ENCODE measurements at places on chromosomes 7 and 10. TPM values are rescaled to one million over a fixed set of nuclear protein-coding genes. Genes with fewer than 3 reads are reported as not detected.

GRCh38 chr7:154777023-154777422 is 225.9 kb downstream of the PAXIP1 start:
- no peak for DNase-seq

GRCh38 chr10:49512121-49512809 is 26.7 kb downstream of the ERCC6 start:
- DNase-seq, result no peak

DNA sequence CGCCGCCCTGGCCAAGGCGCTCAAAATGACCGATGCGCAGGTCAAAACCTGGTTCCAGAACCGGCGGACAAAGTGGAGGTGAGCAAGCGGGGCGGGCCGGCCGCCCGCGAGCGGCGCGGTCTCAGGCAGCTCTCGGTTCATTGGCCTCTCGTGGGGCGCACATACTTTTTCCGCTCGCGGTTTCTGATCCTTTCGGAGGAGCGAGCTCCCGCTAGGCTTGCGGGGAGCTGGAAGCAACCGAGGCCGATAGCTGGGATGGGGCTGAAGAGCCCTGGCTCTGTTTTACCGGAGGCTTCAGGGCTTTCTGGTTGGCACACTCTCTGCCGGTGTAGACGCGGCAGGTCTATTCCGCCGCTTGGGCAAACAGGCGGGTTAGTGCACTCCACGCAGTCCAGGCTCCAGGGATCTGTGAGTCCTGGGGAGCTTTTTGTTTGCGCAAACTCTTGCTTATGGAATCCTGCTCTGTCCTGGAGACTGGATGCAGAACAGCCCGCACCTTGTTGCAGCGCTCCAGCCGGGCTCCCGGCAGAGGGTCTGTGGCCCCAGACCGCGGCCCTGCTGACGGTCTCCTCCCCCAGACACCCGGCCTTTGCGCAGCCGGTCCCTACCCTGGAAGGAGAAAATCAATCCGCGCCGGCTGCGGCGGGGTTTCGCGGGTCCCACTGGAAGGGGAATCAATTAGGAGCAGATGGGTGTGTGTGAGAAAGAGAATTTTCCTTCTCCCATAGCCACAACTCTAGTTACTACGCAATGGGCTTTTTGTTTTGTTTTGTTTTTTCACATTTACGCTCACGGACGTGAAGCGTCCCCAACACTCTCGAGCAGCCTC is 3.4 kb downstream of the TLX1 start:
- DNase-seq, result no peak

MIOS gene
- total RNA-seq, result 25.3 TPM

DNA sequence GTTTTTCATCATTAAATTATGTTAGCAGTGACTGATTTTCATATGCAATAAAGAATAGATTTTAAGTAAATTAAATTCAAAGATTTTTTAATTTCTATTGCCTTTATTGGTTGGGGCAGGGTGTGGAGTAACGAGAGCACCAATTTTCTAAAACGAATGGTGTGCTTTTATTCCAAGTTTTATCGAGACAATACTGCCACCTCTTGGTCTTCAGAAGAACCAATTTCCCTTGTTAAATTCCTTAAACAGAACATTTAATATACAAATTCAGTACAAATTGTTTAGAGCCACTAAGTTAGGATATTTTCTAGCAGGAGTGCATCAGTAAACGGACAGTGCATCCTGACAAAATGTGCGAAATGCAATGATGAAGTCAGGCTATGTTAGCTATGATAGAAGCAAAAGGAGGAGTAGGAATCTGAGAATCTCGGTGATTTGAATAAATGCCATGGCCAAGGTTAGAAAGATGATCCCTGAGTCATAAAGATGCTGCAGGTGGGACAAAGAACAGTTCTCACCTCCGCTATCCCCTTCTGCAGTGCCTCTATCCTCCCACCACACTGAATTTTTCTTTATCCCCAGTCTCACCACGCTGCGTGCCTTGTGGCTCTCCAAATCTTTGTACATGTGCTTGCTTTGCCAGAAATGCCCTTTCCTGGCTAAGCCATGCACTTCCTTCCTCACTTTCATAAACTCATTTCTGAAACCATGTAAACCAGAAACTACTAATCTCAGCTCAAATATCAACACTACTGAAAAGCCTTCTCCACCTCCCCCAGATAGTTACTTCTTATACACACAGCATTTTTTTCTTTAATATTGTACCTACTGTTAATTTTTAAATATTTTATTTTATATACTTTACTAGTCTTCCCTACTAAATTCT is 31.9 kb upstream of the AGBL3 start:
- no peak for DNase-seq

GRCh38 chr7:50022451-50022850 is 70.6 kb downstream of the ZPBP start:
- DNase-seq, result no peak

PNLIPRP1 gene
- not detected for total RNA-seq

SAP25 gene
- 1.1 TPM for total RNA-seq

ST8SIA6 gene
- 10.1 TPM for total RNA-seq

All from left ventricle myocardium inferior (tissue), 1 donor.